Stimulated activated CD4-positive, alpha-beta T cell treated with anti-CD3 and anti-CD28 coated beads, Interleukin-4, amount 100 ng/mL, for 24 hours (primary cell): ENCODE measurements at places on chromosomes 11 and 22.

DNA sequence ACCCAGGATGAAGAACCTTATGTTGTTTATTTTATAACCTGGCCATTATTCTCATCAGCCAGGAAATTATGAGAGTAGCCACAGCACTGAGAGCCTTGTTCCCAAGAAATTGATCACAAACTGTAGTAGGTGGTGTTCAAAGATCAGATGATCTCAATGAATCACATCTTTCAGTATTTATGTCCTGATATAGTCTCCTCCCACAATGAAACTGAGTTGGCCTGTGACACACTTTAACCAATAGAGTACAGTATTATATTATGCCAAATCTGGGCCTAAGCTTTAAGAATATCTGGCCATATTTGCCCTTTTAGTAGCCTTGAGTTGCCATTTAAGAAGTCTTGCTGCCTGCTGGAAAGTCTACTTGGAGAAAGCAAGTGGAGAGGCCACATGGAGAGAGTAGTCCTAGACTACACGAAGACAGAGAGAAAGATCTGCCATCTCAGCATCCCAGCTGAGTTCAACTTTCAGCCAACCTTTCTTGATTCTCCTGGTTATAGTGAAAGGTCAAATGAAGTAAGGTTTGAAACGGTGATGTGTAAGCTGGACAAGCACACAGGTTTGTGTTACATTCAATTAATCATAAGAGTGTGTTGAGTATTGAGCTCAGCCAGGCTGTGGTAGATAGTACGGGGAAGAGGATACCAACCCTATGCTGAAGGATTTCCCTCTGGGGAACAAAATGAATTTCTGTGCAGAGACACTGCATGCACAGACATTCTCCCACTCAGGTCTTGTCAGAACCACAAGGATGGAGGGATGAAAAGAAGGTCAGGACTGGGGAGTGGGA is 561.8 kb downstream of the SOX6 start:
- no peak for DNase-seq

DNA sequence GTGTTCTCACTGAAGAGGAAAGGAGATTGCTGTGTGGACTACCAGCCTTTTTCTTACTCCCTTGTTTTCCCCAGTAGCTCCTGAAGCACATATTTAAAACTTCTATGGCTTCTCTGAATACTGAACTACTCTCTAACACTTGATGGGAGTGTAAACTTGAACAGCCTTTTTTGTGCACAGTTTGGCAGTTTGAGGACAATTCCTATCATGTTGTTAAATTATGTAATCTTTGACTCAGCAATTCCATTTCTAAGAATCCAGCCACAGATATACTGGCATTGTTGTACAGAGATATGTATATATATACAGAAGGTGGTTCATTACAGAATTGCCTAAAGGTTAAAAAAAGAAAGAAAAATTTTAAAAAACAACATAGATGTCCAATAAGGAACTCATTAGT is 47.1 kb upstream of the EED start:
- DNase-seq = no peak

DNA sequence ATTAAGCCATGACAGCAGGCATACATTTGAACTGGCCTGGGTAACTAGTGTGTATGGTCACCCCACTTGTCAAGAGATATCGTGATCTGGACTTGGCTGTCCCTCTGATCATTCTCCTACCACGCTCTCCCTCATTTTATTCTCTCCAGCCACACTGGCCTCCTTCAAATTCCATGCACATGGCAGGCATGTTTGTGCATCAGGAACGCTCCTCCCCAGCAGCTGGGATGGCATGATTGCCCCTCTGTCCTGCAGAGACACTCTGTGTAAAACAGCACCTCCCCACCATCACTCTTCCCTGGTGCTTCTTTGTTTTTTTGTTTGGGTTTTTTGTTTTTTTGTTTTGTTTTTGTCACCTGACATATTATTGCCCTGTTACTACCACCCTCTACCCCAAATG is 31.5 kb upstream of the SCGB1A1 start:
- DNase-seq = no peak

GRCh38 chr11:12453243-12453642 is 75.9 kb downstream of the PARVA start:
- DNase-seq = no peak

- no peak for DNase-seq
Observed at GRCh38 chr11:63879598-63880402, 37.2 kb downstream of the RCOR2 start.

DNA sequence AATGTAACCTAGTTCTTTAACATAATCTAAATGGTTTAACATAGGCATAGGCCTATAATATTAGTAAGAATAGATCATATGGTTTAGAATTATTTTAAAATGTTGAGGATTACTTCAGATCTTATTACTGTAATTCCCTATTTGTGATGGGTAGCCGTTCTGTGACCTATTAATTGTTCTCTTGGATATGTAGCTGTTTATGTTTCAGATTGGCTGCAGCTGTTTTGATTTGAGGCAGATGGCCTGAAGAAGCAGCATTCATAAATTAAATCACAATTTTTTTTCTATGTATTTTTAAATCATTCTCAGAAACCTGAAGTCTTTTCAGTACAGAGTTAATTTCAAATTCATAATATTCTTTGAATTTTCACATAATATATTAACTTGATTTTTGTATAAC is 104.5 kb downstream of the PDE3B start:
- DNase-seq = no peak

GRCh38 chr11:91978747-91979146 is 245.9 kb upstream of the FAT3 start:
- DNase-seq = no peak

DNA sequence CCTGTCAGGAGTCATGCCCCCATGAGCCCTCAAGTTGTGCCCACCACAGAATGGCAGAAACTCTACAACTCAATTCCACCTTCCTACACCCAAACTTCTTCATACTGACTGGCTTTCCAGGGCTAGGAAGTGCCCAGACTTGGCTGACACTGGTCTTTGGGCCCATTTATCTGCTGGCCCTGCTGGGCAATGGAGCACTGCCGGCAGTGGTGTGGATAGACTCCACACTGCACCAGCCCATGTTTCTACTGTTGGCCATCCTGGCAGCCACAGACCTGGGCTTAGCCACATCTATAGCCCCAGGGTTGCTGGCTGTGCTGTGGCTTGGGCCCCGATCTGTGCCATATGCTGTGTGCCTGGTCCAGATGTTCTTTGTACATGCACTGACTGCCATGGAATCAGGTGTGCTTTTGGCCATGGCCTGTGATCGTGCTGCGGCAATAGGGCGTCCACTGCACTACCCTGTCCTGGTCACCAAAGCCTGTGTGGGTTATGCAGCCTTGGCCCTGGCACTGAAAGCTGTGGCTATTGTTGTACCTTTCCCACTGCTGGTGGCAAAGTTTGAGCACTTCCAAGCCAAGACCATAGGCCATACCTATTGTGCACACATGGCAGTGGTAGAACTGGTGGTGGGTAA is at the start of gene OR52W1:
TSS of gene OR52W1 (plus strand) at position 51 of the 637 bp plus-strand sequence. CDS start at position 51, 0 bp downstream.
- no peak for DNase-seq

GRCh38 chr11:17389957-17390649 is 1.6 kb upstream of the KCNJ11 start:
- DNase-seq = no peak

DNA sequence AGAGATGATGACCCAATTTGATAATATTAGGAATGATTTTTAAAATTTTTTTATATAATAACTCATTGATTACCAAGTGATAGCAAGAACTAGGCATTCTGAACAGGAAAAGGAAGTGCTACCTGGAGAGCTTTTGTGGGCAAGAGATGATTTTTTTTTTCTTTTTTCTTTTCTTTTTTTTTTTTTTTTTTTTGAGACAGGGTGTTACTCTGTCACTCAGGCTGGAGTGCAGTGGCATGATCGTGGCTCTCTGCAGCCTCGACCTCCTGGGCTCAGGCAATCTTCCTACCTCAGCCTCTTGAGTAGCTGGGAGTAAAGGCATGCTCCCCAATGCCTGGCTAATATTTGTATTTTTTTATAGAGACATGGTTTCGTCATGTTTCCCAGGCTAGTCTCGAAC is 40.4 kb downstream of the TNRC6B start:
- no peak for DNase-seq

- no peak for DNase-seq
Observed at GRCh38 chr11:27370374-27370773, 7.4 kb upstream of the CCDC34 start.

DNA sequence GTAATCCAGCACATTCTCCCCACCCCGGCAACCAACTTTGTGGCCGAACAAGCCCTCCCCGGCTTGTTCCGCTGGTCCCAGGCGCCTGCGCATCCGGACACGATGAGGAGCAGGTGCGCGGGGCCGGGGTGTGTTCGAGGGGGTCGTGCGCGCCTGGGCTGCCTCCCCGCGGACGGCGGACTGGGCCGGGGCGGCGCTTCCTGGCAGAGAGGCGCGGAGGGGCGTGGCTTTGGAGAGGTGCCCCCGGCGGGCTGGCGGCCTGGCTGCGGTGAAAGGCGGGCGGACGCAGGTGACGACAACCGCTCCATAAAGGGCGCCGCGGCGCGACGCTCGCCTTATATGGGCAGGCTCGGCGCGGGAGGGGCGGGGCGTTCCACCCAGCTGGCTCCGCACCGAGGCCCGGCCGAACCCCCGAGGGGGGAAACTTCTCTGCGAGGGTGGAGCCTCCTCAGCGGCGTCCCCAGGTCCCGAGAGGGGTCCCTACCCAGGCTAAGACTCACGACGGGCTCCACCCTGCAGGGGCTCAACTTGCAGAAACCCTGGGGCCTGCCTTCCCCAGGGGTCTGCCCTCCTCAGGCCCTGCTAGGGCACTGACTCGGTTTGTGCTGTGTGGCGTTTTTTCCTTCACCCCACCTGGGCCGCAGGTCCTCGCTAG is 26.4 kb downstream of the TXN2 start:
- DNase-seq = peak; percentile 94

DNA sequence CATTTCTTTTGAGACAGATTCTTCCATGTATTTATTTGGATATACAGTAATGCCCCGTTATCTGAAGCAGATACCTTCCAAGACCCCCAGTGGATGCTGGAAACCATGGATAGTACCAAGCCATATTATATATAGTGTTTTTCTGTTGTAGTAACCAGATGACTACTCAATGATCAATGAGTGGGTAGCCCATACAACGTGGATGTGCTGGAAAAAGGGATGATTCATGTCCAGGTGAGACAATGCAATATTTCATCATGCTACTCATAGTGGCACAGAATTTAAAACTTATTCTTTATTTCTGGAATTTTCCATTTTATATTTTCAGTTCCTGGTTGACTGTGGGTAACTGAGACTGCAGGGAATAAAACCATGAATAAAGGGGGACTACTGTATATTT is 427.5 kb downstream of the METTL15 start:
- no peak for DNase-seq

DNA sequence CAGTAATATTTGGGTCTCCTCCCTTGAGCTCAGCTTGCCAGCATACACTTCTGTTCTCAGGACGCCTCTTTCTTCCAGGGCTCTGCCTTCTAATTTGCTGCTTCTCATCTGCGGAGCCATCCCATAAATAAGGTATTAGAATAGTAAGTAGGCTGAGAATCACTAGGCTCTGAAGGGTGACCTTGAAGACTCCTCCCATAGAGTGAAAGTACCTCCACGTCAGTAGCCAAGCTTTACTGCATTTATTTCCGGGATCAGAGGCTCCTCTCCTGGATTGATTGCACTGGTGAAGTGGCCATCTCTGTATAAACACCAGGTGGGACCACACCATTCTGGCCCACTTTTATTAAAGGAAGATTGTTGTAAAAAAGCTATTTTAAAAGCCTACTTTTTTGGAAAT is 315.5 kb downstream of the FAT3 start:
- DNase-seq = no peak

GRCh38 chr11:107044503-107044902 is 26.2 kb upstream of the GUCY1A2 start:
- no peak for DNase-seq

DNA sequence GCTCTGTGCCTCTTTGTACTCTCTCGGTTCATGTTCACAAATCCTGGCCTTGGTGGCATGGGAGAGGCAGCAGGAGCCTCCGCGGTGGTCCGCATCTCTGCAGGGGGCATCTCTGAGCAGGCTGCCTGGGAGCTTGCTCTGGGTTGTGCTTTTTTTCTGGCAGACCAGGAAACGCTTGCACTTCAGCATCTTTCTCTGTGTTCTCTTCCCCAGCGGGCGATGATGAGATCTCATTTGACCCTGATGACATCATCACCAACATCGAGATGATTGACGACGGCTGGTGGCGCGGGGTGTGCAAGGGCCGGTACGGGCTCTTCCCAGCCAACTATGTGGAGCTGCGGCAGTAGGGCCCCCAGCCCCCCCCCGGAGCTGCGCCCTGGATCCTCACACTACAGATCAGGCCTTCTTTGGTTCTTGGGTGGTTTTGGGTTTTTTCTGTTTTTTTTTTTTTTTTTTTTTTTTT is 36.5 kb downstream of the CTTN start:
- no peak for DNase-seq

DNA sequence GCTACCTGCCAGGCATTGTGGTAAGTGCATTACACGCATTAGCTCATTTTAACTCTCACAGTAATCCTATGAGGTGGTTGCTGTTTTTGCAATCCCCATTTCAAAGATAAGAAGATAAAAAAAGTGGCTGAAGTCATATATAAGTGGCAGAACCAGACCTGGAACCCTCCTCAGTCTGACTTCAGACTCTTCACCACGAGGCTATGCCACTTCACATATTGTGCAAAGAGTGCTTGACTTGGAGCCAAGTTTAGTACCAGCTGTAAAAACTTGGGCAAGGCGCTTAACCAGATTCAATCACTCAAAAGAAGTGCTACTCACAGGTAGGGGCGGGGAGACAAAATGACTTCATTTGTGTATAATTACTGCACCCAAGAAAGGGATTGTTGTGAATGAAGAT is 15.3 kb downstream of the BPIFC start:
- no peak for DNase-seq

GRCh38 chr11:101914341-101914737 is 471 bp upstream of the CEP126 start:
- no peak for DNase-seq

DNA sequence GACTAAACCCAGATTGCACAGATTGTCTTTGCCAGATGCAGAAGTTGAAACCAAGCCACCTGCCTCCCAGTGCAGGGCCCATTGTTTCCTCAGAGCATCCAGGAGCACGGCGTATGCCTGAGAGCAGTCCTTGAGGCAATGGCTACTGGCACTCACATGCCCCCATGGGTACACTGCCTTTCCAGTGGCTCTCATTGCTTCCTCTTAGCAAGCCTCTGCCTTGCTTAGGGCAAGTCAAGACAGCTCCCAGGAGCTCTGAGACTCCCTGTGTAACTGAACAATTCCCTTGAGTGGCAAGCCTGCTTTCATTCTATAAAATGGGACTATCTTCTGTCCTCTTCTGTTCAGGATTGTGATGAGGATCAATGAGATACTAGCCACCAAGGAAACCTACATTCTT is 4.1 kb downstream of the SYTL2 start:
- DNase-seq = no peak
